ENCODE measurements at places on chromosomes 11 and 22.

DNA sequence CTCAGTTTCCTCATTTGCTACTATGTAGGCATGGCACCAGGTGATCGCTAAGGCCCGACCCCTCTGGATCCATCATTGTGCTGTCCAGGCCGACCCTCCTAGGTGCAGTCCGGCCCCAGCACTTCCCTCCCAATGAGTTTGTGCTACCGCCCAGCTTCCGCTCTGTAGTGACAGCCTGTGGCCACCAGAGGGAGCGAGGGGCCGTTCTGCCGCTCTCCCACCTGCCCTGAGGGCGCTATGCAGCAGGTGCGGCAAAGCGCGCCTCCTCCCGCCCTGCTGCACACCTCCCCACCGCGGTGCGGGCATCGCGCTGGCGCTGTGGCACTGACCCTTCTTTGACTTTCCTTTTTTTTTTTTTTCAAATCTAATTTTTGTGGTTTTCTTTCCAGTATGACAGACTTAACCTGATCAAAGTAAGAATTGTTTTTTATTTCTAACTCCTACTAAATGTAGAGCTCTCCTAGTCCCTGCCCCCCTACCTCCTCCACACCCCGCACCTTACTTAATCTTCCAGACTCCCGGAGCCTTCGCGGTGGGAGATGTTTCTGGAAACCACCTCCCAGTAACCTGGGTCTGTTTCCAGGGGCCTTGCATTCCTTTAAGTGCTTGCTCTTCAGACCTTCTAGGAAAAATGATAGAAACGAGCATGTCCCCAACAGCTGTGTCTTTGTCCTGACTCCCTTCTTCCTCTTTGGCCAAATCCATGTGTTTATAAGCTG is 73.7 kb downstream of the SCN3B start:
- no peak for DNase-seq

- DNase-seq = no peak
Measured at GRCh38 chr11:125330462-125331325, 165.4 kb downstream of the FEZ1 start.

DNA sequence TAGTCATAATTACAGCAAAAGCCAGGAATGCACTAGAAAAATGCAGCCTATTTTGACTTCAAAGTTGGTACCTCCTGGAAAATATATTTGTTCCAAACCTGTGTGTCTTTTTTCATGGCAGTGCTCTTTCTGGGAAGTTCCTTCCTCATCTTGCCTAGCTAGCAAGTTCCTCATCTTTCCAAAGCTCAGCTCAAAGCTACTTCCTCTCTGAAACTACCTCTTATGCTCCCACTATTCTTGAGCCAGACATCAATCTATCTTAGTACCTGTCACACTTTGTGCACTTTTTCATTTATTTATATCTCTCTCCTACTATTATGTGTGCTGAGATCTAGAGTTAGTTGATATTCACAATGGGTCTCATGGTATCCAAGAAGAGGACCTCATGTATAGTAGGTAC is 191.6 kb upstream of the CCDC90B start:
- no peak for DNase-seq

DNA sequence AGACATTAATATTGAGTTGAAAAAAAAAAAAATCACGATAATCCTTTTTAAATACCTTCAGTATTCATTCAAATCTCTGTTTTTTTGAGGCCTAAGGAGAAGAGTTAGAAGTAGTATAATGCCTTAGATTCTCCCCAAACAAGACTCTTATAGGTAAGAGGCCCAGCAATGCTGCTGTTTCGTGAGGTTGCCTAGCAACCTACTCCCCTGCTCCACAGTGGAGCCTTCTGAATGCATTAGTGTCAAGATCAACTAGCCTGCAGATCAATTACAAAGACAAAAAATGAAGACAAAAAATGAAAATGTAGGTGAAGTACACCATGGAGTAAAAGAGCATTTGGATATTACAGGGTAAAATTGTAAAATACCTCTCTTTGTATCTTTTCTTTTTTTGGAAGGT is 229.8 kb upstream of the LUZP2 start:
- DNase-seq = no peak

DNA sequence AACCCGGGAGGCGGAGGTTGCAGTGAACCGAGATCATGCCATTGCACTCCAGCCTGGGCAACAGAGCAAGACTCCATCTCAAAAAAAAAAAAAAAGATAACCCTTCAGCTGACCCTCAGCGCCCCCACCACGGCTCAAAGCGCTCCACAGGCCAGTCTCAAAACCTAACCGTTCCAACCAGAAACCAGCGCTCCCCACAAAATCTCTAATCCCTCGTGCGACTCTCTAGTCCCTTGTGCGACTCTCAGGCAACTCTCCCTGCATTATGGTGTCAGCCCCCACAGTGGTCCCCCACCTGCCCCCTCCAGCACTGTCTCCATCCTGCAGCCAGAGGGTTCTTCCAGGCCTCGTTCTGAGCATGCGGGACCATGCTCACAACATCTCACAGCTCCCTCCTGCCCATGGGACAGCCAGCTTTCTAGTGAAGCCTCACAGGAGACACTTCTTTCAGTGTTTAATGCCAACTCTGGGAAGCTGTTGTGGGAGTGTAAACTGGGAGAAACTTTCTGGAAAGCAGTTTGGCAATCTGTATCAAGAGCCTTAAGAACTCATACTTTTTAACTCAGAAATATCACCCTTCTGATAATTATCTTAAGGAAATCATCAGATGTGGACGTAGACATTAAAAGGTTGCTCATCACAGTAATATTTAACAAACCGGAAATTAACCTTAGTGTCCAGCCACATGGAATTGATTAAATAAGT is 4.2 kb upstream of the RASGRP2 start:
- no peak for DNase-seq

Data from T1000 (cell line).